ENCODE measurements at places on chromosomes 4 and X.

DNA sequence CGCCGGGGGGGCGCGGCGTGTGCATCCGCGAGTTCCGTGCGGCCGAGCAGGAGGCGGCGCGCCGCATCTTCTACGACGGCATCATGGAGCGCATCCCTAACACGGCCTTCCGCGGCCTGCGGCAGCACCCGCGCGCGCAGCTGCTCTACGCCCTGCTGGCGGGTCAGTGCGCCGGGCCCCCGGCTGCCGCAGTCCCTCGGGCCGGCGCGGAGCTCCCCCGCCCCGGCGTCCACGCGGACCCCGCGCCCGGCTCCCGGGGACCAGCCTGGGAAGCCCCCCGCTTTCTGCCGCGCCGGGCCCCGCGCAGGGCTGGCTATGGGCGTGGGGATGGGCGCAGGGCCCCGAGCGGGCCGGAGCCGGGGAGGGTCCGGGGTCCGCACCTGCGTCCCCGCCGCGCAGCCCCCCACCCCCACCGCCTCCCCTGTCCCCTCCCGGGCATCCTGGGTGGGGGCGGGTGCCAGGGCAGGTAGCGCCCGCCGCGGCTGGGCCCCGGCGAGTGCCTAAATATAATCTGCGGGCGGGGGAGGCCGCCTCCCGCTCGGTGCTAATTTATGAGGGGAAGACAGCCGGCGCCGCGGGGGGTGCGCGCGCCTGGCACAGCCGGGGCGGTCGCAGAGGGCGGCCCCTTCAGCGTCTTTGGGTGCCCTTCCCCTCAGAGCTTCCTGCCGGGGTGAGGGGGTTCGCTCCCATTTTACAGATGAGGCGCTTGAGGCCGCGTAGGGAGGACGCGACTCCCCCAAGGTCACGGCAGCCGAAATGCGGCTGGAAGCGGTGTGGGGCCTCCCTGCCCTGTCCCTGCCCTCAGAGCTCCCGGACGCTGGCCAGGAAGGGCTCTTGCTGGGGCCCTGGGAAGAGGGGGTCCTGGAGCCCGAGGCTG is 837 bp downstream of the NAT8L start:
- DNase-seq = no peak

DNA sequence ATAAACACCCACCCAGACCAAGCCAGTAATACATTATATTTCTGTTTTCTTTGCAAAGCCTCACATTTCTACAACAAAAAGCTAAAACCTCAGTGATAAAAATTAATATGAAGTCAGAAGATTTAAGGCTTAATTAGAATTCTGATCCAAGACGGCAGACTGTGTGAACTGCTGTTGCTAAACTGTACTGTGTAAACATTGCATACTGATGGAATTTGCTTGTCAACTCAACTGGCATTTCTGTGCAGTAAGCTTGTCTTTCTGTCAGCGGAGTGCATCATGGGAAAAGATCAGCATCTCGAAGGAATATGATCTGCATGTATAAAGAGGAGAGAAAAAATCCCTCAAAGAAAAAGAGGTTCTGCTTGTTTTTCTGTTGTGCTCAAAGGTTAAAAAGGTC is 69.4 kb upstream of the SPANXB1 start:
- DNase-seq = no peak

DNA sequence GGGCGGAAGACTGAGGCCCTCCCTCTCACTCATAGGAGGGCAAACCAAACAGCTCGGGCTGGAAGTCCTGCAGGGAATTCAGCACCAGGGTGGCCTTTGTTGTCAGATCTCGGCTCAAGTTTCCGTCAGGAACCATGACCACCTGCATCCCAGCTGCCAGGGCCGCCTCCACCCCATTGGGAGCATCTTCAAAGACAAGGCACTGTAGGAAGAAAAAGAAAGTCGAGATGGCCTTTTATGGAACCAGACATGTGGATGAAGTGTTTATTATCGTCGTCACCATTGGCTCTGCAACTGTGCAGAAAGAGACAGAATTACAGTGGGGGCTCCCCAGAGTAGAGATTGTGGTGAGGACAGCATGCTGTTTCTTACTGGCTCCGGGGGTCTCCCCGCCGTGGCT is 97.2 kb upstream of the STS start:
- no peak for DNase-seq

DNA sequence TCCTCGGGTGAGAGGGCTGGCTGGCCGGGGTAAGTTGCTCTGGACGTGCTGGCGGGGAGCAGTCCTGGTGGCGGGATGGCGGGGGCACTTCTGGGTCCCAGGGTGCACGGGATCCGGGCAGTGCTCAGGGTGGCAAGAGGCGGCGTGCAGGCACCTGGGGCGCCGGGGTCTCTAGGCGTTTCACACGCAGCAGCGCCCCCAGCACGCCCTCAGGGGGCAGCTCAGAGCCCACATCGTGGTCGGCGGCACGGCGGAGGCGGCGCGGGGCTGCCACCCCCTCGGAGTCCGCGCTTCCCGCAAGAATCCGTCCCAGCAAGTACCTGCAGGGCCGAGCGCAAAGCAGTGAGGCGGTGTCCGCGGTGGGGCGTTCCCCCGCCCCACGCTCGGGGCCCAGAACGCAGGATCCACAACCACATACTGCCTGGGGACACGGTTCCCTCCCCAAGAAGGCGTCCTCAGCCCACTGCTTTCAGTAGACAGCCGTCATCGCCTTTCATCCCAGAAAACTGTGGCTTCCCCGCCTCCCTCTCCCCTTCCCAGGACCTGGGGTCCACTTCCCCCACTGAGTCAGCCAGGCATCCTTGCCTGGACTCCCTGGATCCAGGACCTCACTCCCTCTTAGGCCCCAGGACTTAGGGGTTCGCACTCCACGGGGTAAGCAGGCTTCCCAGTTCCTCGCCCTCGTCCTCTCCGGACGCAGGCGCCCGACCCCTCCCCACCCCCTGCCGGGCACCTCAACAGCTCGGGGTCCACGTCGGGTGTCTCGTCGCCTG is 4.1 kb downstream of the PCSK1N start:
- DNase-seq = no peak

DNA sequence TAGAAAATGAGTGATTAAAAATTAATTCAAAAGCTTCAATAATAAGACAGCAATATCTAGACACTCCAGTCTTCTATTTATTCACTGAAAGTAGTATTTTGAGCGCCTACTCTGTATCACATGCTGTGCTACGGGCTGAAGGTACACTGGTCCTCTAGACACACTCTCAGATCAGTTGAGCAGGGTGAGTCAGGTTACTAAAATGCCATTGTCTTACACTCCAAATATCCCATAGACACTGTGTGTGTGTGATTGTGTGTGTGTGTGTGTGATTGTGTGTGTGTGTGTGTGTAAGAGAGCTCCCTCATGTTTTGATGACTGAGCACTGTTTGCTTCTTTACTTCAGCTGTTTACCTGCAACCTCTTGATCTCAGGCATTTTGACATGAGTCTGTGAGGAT is 342.8 kb upstream of the BOD1L1 start:
- no peak for DNase-seq

DNA sequence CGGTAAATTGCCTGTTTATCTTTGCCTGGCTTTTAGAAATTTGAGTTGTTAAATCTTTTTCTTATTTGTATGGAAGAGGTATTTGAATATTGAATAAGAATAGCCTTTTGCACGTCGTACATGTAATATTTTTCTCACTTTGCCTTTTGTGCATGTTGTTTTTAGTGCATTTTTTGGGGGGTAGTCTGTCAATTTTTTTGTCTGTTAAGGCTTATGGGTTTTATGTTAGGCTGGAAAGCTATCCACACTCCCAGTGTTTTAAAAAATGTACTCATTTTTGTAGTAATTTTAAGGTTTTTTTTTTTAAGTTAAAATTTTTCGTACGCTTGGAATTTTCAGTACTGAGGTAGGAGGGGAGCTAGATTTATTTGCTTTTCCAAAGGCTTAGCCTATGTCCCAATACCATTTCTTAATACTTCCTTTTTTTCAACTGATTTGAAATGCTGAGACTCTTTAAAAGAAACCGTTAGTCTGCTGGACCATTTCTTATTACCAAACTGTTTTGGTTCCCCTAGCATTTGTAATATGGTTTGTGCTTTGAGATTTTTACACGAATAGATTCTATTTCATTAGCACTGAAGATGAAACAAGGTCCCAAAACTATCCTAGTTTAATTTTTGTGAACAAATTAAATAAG is 1.3 kb downstream of the HERC5 start:
- peak; percentile 8 for DNase-seq

DNA sequence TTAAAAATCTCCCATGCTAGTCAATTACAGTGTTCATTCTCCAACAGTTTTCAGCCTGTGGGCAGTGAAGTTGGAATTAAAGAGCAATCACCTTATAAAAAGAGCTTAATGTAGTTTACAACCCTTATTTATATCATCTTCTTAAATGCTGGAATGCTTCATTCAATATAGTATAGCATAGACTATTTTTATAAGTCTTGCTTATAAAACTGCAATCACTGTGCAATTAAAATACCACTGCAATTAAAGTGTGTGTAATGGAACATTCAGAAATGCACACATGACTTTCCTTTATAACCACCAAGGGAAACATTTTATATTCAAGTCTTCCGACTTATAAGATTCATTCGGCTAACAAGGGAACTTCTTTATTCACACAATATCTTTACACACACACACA is 16.4 kb upstream of the DCAF8L1 start:
- no peak for DNase-seq

GRCh38 chr4:179607003-179607402 is 2164.8 kb upstream of the AGA start:
- no peak for DNase-seq

DNA sequence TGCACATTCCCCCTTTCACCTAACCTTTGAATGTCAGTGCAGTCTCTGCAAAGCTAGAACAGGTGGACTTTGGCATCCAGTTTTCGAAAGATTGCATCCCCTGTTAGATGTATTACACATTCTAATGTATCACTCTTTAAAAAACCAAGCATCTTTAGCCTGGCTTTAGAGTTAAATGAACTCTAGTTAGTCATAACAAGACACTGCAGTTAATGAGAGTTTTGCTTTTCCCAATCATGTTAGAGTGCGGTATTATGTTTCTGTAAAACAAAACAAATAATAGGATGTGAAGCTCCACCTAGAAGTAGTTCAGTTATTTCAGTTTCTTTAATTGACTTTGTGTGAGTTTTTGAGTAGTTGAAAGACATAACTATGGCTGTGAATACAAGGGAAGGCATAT is 42.2 kb downstream of the PARM1 start:
- no peak for DNase-seq

- DNase-seq = no peak
Measured at GRCh38 chrX:10854594-10854993, 234.2 kb upstream of the MID1 start.

GRCh38 chrX:148956352-148956751 is 455.9 kb downstream of the AFF2 start:
- no peak for DNase-seq

- DNase-seq = no peak
Measured at GRCh38 chr4:126937846-126938422, 694.8 kb upstream of the INTU start.

DNA sequence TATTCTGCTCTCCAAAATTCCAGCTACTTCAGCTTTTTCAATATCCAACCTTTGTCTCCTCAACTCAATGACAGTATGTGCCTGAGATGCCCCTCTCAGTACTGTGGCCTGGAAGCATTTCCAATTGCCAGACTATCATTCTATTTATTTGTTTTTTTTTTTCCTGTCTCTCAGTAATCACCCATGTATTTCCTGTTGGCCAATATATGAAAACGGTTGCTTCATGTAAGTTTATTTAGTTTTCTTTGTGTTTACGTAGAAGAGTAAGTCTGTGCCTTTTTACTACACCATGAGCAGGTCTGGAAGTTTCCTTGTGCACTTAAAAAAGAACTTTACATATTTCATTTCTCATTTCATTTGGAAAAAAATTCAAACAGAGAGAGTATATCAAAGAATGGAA is 537.5 kb upstream of the SPANXN1 start:
- no peak for DNase-seq

Measured in B cell (primary cell).